ENCODE measurements at places on chromosomes 16 and 17. TPM values are rescaled to one million over a fixed set of nuclear protein-coding genes. Genes with fewer than 3 reads are reported as not detected.

DNA sequence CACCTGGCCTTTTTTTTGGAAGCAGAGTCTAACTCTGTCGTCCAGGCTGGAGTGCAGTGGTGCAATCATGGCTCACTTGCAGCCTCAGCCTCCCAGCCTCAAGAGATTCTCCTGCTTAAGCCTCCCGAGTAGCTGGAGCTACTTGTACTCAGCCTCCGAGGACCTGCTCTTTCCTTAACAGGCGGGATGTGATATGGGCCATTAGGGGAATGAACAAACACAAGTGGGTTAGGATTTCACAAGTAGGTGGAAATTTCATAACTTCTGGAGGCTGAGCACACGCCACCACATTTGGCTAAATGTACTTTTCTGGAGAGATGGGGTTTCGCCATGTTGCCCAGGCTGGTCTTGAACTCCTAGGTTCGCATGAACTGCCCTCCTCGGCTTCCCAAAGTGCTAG is 4.1 kb downstream of the PAM16 start:
- no peak for DNase-seq

GRCh38 chr17:21108651-21109050 is 18.1 kb upstream of the DHRS7B start:
- no peak for DNase-seq

DNA sequence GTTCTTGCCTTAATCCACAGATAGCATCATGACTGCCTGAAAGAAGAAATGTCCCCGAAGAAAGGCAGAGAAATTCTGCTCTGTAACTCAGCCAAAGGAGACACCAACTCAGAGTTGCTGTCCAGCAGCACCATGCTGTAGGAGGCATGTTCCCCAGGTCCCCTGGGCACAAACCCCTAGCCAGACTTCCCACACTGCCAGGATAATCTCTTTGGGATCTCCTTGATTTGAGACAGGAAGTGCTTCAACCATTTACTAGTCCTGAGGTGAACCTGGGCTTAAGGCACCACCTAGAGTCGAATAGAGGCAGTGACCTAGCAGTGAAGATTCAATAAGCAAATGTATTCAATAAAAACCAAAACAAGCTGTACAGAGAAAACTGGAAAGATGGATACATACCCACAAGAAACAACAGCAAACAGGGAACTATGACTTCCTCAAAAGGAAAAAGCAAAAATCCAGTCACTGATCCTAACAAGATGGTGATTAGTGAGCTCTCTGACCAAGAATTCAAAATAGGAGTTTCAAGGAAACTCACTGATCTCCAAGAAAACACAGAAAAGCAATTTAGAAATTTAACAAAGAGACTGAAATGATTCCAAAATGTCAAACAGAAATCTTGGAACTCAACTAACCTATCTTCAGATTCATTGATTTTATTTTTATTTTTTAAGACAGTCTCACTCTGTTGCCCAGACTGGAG is 5.7 kb downstream of the OR4D2 start:
- no peak for DNase-seq

GRCh38 chr16:50573947-50574744 is 25.9 kb downstream of the NKD1 start:
- no peak for DNase-seq

GRCh38 chr17:15239491-15239890 is 25.6 kb downstream of the PMP22 start:
- DNase-seq = no peak

GRCh38 chr16:72658888-72659717 is 388.8 kb downstream of the ZFHX3 start:
- DNase-seq = no peak

The FBXO39 gene
- polyA plus RNA-seq = 0.32 TPM

The EPN2 gene
- 51.2 TPM for polyA plus RNA-seq
